Cerebellum (tissue), 4 donors: ENCODE measurements at places on chromosomes 3 and 15.

DNA sequence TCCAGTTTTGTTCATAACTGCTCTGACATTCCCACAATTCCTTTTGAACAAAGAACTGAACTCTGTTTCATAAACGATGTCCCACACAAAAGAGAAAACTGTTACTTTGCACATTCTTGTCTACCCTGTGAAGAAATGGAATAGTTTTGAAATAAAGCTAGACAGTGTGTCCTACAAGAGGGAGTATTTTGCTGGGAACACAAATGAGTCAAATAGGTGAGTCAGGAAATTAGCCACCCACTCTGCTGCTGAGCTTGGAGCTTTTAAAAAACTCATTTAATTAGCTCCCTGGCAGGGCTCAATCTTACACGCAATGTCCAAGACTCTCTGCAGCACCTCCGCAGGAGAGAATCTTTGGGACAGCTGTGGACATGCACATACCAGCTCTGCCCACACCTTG, 193.4 kb downstream of the SLC9A9 start:
- DNase-seq: no peak

DNA sequence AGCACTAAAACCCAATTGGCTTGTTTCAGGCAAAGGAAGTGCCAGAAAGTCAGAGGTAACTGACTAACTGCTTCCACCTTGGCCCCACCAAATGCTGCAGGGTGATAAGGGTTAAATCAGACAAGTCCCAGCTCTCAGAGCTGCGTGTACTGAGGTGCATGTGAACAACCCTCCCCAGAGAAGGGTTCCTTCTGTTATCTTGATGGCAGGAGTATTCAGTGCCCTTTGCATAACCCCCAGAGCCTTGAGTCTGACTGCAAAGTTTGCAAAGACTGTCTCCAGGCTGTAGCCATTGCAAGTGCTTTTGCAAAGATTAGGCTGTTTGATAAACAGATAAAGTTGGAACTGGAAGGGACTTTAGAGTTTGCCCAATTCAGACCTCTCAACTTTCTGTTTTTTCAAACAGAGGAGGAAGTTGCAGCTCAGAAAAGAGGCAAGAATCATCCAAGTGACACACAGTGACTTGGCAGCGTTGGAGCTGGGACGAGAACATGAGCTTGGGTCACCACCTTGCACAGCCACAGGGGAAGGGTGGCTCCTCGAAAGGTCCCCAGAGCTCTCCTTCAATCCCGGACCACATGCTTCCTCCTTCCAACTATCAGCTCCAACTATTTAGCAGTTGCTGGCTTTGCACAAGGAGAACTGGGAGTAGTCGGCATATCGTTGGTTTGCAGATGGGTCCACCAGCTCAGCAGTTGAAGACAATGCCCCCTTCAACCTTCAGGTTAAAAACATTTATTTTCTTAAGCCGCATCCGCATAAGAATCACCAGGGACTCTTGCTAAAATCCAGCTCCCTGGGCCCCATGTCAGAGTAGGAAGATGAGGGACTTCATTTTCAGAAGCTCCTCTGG, 224.8 kb upstream of the HES1 start:
- DNase-seq: no peak

GRCh38 chr3:17070161-17070959, 185.6 kb downstream of the PLCL2 start:
- peak; percentile 26 for DNase-seq

DNA sequence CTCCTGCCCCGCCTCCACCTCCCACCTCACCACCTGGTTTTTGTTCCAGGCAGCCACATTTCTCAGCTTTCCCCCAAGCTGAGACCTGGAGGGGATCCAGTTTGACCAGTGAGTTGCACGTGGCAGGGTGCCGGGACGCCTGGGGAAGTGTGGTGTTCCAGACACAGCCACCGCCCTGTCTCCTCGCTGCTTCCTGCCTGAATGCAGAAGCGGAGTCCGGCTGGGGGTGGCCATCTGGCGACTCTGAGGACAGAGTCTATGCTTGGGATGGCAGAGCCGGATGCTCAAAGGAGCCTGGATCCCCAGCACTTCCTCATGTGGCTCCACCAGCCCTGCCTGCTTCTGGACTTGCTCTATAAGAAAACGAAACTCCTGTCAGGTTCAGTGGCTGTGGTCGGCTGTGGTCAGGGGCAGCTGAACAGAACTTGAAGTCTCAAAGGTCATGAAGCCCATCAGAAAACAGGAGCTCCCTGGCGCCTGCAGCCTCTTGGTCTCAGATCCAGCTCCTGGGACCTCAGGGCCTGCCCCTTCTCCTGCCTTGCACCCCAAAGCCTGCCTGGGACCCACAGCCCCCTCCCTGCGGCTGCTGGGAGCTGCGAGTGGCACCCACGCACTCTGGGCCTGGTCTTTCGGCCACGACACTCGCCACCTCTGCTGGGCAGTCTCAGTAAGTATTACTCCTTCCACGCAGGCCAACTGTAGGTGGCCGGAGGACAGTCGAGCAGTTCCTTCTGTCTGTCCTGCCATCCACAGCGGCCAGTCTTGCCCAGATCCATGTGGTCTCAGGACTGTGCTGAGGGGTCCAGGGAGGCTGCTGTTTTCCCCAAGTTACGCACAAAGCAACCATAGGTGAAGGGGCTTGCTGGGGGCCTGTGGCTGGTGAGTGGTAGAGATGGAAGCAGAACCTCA, 112.8 kb upstream of the MEF2A start:
- peak; percentile 74 for DNase-seq

DNA sequence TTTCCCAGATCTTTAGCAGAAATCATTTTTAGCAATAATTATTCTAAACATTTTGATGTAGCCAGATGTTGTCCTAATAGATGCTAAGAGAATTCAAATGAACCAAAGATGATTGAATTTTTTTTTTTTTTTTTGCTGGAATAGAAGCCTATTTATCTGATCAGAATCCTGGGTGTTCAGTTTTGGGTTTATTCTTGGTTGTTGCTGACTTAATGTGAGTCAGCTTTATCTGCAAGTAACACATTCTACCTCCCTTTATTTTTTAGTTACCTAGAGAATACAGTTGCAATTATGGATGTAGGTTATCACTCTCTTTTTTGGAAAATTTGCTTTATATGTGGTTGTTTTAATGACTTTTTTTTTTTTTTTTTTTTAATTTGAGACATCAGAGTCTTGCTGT, 6.4 kb downstream of the CEP97 start:
- no peak for DNase-seq
